ENCODE measurements at places on chromosomes 7 and 10.
A peak's percentile ranks its signal among the peaks of the same experiment; 100 is the strongest.

DNA sequence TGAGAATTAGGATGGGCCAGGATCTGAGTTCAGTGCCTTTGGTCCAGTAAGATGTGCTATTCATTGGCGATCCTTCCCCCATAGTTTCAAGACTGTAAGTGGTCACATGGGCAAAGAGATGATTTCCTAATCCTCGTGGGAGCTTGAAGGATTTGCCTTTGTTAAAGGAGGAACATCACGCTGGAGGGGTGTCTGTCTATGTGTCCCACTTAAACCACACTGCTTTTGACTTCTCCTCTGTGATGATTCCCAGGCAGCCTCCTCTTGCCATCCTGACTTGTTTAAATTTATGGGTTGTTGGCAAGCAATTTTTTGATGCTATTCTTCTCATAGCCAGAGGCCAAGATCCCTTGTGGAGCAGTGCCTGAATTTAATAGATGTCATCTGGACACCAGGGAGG, 154.0 kb downstream of the TCF7L2 start:
- no peak for DNase-seq

- no peak for DNase-seq
Observed at GRCh38 chr10:2908851-2909630, 158.3 kb upstream of the PFKP start.

GRCh38 chr10:100009283-100009792, 409 bp downstream of the DNMBP start:
- DNase-seq: peak; percentile 84

DNA sequence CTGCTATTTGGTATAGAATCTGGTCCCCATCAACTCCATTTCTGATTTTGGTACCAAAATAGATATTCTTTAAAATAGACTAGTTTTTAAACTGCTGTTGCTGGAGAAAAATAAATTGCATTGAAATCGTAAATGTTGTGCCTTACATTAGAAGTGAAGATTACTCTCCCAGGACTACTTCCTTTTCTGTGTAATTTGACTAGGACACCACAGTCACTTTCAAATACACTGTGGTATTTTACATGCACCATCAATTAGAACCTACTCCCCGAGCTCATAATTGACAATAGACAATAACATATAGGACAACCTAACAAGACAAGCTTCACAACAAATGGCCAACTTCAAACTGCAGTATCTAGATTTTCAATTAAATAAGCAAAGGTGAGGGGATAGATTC, 211.5 kb downstream of the DGKB start:
- DNase-seq: no peak

DNA sequence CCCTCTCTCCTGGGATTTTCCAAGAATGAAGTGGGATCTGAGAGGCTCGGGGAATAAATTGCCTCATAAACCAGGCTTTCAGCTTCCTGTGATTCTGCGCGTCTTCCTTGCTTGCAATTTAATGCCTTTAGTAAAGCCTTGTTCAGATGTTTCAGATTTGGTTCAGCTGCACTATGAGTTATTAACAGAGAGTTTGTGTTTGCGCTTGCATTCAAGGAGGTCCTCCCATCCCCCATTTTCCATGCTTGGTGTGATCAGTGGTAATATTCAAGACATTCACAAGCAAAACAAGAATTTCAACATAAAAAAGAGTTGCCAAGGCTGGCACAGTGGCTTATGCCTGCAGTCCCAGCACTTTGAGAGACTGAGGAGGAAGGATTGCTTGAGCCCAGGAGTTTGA, 1068.9 kb downstream of the TYW1 start:
- DNase-seq: no peak
